Anterior cingulate cortex (tissue), 58 donors: ENCODE measurements at places on chromosomes 13 and 19.

DNA sequence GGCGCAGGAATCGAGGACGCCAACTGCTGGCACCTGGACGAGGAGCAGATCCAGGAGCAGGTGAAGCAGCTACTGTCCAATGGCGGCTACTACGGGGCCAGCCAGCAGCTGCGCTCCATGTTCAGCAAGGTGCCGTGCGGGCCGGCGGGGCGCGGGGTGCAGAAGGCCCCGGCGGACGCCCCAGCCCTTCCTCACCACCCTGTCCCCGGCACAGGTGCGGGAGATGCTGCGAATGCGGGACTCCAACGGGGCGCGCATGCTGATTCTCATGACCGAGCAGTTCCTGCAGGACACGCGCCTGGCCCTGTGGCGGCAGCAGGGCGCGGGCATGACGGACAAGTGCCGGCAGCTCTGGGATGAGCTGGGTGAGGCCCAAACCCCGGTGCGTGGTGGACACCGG lies 13.6 kb downstream of the ZSWIM4 start:
- no peak for DNase-seq

- no peak for DNase-seq
Observed at GRCh38 chr13:22238269-22238668, 567.4 kb downstream of the FGF9 start.

- DNase-seq = peak; percentile 48
Observed at GRCh38 chr19:47778954-47779351, 450 bp downstream of the SELENOW start.

GRCh38 chr13:20170921-20171320 lies 10.1 kb upstream of the GJA3 start:
- DNase-seq = no peak
